Stimulated activated CD8-positive, alpha-beta memory T cell treated with anti-CD3 and anti-CD28 coated beads, Interleukin-4, amount 100 ng/mL, for 4 hours (primary cell): ENCODE measurements at places on chromosomes 1 and 21.

DNA sequence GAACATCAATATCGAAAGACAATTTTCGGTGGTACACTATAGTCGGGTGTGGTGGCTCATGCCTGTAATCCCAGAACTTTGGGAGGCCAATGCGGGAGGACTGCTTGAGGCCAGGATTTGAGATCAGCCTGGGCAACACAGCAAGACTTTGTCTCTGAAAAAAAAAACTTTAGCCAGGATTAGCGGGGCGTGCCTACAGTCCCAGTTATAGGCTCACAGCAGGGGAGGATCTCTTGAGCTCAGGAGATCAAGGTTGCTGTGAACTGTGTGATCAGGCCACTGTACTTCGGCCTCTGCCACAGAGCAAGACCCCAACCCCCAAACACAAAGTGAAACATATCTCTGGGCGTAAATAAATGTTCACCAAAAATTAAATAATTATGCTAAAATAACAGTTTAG, 1.6 kb downstream of the TADA1 start:
- no peak for DNase-seq

DNA sequence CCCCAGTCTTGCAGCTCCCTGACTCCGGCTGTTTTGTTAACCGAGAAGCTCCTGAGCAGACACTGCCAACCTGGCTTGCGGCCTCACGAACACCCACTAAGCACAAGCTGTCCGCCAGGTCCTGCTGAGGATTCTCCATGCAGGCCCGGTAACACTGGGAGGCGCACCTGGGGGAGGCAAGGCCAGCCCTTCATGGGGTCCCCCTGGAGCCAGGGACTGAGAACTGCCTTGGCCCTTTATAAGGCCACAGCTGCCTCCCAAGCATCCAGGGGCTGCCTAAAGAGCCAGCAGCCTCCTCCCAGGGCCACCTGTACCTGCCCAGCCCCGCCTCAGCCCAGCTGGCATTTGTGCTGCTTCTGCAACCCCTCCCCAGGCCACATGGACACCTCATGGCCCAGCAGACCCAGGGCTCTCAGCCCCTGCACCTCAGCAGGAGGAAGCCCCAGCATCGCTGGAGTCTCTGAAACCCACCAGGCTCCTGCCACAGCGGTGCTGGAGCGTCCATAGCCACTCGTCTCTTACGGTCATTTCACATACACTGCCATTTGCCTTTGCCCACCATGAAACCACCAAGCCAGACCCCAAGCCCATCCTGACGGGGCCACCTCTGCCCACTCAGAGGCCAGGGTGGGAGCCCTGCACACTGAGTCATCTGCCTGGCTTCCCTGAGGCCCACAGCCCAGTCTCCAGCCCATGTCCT, 82.5 kb downstream of the NPHP4 start:
- DNase-seq = no peak

DNA sequence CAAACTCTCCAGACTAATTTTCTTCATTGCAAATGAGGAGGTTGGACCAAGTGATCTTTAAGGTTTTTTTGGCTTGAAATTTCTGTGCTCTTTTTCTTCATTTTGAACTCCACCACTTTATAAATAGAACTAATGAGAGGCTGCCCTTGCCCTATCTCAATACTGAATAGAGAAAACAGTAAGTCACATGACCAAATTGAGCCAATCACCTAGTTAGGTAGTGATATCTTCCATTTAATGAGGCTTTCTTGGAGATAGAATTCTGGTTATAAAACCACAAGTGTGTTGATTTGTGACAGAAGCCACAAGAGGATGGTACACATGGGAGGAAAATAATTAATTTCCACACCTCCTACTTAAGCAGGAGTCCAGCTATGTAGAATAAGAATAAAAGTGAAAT, 263.4 kb upstream of the SNX7 start:
- no peak for DNase-seq

DNA sequence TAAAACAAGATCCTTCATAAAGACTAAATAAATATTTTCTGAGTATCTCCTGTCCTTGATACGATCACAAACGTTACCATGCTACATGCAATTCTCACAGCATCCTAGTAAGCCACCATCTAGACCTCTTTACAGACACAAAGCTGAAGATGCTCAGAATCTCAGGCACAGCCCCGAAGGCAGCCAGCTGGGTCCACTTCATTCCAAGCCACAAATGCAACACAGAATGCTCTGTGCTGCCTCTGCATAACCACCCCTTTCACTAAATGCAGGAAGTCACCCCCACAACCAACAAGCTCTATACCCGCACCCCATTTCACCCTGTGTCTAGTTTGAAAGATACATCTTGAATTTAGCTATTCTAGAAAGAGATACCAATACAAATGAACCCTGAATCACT, 12.9 kb downstream of the RCAN1 start:
- DNase-seq = no peak

DNA sequence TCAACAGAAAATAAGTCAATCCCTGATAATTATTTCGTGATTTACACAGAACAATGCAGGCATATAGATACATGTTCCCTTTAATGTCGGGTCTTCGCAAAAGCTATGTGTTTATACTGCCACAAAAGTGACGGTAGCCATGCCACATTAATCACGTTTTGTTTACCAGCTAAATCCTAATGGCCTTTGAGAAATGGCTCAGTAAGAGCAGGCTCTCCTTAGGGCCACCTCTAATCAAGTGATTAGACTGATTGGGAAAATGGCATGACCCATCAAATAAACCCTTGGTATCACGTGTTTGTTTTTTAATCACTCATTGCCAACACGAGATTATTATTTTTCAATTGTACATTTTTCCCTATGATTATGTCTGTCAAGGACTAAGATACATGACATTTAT, 102.0 kb upstream of the USP25 start:
- DNase-seq = no peak
